Endothelial cell (in vitro differentiated cells): ENCODE measurements at places on chromosomes 1 and 21. TPM values are rescaled to one million over a fixed set of nuclear protein-coding genes. Genes with fewer than 3 reads are reported as not detected.

GRIK1 gene
- total RNA-seq, result not detected

BRDT gene
- not detected for total RNA-seq

MAP3K21 gene
- total RNA-seq, result 0.67 TPM

ACTA1 gene
- total RNA-seq, result 1.5 TPM

CNIH3 gene
- 4.7 TPM for total RNA-seq

DNA sequence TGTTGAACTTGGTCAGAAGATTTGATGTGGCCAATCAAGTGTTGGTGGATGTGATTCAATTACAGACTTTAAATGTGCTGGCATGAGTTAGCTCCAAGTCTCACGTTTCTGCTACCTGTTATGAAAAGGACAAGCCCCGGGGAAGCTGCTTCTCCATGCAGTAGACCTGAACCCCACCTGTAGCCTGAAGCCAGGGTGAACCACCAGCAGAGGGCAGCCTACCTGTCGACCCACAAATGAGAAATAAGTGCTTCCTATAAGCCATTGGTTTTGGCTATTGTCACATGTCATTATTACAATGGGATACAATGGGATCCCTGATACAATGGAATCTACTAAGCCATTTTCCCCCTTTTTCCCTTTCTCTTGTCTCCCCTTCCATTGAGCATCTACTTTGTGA, 230.2 kb downstream of the PRDM2 start:
- DNase-seq, result peak; percentile 28

- no peak for DNase-seq
Observed at GRCh38 chr1:3476666-3477065, 22.2 kb downstream of the ARHGEF16 start.

DNA sequence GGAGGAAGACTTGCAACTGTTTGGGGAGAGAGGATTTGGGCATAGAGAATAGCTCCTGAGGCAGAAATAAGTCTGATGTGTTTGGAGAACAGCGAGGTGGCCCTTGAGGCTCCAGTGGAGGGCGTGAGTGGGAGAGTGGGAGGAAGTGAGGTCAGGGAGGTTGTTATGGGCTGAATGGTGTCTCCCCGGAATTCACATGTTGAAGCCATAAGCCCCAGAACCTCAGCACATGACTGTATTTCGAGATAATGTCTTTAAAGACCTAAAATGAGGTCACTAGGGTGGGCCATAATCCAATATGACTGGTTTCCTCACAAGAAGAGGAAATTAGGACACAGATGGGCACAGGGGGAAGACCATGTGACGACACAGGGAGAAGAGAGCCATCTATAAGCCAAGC, 17.9 kb upstream of the APP start:
- no peak for DNase-seq

DNA sequence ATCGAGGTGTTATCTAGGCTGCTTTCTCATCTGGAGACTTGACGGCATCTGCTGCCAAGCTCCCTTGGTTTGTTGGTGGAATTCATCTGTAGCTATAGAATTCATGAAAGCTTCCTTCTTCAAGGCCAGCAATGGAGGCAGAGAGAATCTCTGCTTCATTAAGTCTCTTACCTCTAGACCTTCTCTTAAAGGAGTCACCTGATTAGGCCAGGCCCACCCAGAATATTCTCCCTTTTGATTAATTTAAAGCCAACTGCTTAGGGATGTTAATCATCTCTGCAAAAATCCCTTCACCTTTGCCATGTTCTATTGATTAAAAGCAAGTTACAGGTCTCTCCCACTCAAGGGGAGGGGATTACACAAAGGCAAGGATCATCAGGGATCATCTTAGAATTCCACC, 5.3 kb upstream of the NCF2 start:
- DNase-seq, result no peak

DNA sequence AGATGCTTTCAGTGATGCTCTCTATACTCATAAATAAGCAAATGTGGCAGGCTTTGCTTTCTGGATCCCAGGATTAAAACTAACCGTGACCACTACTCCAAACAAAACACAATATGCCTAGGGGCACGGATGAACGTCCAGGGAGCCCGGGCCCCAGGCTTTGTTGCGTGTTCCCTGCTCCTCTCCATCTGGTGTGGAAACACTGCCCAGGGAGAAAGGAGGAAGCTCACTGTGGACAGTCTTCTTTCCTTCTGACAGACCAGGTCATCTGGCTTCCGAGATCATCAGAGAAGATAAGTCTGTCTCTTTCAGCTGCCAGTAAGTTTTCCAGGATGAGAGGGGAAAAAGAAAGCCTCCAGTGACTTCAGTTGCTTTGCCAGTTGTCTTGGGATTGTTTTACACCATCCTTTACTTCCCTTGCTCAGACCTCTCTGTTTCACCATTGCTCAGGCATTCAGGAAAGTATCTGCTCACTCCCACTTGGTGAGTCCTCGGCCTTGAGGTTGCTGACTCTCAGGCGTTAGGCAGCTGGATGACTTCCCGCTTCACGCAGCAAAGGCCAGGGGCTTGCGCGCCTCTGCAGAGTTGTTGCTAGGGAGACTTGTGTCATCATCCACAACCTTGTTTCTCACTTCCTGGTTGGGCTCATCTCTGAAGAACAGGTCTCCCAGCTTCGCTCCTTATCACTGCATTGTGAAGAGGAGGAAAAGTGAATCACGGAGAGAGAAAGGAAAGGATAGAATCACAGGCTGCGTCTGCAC, 20.6 kb upstream of the PGD start:
- DNase-seq, result no peak

DNA sequence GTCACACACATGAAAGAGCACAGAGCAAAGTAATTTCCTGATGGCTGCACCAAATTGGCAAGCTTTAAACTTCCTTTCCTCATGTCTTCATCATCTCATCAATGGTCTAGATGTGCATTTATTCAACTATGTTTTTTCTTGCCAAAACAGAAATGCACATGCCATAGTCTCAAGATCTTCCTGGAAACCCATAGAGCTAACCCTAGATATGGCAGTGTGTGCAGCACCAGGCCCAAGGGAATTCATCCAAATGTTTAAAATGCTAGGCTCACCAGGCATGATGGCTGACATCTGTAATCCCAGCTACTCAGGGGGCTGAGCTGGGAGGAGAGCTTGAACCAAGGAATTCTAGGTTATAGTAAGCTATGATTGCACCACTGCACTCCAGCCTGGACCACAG, 31.2 kb upstream of the PALMD start:
- no peak for DNase-seq

DNA sequence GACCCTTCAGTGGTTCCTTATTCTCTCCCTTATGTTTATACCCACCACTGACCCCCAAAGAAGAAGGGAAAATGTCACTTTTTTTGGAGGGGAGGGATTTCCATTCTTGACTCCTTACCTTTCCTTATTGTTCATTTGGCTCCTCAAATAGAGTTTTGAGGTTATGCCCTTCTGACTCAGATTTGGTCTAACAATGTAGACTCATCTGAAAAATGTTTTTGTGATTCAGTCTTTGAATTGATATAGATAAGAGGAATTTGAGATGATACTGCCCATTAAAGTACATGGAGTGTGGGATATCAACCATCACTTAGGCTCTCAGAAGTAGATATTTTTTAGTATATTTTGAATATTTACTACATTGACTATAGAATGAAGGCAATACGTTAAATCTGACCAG, 16.1 kb downstream of the USP1 start:
- no peak for DNase-seq
